GM04504 (cell line): ENCODE measurements at places on chromosomes 6 and 20.

DNA sequence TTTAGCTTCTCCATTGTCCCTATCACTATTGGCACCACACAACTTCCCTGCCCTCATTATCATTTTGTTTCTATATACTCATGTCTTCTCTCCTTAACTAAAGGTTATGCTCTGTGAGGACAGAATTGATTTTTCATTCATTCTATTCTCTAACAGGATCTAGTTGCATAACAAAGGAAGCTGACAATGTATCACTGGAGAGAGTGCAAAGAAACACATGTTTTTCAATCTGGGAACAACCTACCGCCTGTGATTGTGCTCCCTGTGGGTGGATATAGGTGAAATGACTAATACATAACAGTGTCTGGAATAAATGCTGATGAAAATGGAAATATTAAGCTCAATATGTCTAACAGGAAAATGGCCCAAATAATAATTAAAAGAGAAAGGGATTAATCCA lies 56.6 kb downstream of the COL12A1 start:
- DNase-seq: no peak

DNA sequence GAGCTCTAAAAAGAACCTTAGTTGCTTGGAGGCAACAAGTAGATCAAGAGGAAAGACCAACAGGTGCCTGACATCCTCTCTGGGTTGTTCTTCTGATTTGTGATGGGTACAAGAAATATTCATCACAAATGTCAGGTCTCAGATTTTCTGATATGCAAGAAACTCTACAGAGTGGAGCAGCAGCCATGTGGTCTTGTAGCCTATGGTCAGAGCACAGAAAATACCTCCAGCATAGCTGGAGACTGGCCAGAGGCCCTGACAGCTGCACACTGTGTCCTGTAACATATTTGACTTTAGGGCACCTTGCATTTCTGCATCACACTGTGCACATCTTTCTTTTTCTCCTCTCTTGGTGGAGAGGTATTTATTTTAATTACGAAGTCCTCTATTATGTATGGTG lies 116.3 kb downstream of the GMPR start:
- no peak for DNase-seq

- no peak for DNase-seq
Measured at GRCh38 chr6:111798281-111798725, 74.9 kb downstream of the FYN start.

- no peak for DNase-seq
Measured at GRCh38 chr6:4950836-4951533, 52.9 kb downstream of the RPP40 start.

GRCh38 chr6:12608016-12608860 lies 108.3 kb upstream of the PHACTR1 start:
- DNase-seq: no peak

GRCh38 chr6:3794092-3794491 lies 42.6 kb upstream of the PXDC1 start:
- DNase-seq: no peak

- DNase-seq: no peak
Measured at GRCh38 chr6:90326404-90327057, 29.9 kb upstream of the BACH2 start.

GRCh38 chr6:166927240-166927934 lies 29.0 kb downstream of the RNASET2 start:
- DNase-seq: no peak

DNA sequence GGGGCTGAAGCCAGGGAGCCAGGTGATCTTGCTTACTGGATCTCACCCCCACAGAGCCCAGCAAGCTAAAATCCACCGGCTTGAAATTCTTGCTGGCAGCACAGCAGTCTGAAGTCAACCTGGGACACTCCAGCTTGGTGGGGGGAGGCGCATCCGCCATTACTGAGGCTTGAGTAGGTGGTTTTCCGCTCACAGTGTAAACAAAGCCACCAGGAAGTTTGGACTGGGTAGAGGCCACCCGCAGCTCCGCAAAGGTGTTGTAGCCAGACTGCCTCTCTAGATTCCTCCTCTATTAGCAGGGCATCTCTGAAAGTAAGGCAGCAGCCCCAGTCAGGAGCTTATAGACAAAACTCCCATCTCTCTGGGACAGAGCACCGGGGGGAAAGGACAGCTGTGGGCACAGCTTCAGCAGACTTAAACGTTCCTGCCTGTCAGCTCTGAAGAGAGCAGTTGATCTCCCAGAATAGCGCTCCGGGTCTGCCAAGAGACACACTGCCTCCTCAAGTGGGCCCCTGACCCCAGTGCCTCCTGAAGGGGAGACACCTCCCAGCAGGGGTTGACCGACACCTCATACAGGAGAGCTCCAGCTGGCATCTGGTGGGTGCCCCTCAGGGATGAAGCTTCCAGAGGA lies 206.3 kb upstream of the KHDRBS2 start:
- no peak for DNase-seq

- no peak for DNase-seq
Measured at GRCh38 chr20:41786158-41786557, 168.0 kb upstream of the CHD6 start.

DNA sequence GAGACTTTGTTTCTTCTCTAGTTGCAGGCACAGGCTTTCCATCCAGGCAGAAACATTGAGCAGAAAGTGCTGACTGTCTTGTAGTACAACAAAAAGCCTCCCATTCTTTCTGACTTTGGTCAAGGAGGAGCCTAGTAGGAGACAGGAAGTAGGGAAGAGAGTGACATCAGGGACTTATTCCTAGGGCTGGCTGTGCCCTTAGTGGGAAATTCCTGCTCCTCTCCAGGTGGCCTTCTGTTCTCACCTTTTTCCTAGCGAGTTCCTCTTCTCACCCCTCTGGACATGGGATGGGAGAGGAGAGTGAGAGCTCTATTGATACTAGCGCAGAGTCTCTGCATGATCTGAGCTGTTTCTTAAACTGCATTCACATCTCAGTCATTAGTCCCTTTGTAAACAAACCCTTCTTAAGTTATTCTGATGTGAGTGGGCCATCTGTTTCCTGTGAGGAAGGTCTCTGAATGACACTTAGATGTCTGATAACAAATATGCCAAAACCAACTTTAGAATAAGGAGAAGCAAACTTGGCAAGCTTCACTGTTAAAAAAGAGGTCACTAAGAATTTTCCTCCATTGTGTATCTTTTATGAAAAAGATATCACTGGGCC lies 455.0 kb downstream of the GJA1 start:
- no peak for DNase-seq

DNA sequence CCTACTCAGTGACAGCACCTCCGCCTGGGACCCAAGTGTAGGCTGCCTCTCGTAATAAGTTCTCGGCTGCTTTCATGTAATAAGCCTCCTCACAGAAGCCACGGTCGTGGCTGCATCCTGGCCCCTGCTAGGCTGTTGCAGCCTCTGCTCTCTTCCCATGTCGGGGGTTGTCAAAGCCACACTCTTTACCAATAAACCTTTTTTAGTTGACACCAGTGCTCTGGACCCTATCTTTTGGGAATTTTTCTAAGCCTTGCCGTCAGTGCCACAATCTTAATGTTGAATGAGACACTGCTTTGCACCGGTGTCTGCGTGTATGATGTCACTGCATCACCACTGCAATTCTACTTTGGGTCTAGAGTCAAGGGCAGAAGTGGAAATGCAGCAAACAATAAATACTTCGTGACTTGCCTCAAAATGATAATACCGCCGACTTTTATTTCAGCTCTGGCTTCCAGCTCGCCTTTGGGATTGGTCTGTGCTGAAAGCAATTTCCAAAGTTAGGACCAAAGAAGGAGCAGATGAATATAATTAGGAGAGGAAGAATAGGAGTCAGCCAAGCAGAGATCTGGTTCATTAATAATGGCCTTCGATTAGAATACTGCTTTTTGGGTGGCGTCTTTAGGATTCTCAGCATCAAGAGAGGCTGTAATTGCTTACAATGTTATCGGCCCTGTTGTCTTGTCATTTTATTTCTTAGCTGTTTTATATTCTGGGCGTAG lies 57.6 kb upstream of the CCN6 start:
- no peak for DNase-seq

DNA sequence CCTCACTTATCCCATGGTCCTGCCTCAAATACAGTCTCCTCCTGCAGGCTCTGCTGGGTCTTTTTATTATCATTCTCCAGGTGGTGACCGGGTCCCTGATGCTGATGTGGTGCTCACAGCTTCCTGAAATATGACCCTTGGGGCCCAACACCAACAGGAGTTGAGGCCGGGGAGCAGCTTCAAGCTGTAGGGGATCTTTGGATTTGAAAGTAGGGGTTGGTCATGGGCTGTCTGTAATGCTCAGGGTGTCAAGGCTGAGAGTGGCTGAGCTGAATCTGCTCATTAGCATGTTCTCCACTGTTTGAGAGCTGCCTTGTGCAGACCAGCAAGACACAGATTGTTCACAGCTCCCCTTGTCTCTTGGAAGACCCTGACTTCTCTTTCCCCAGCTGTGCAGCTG lies 35.5 kb downstream of the HLA-F start:
- no peak for DNase-seq

- peak; percentile 95 for DNase-seq
Measured at GRCh38 chr6:31815025-31815838, at the start of the genes HSPA1A and HSPA1L. HSPA1A (plus strand) TSS chr6:31815543; CDS start chr6:31815757, 214 bp downstream. HSPA1L (minus strand) TSS chr6:31815283; CDS start chr6:31811972, 3,311 bp downstream.

- DNase-seq: peak; percentile 57
Measured at GRCh38 chr6:149233056-149233715, 84.3 kb upstream of the TAB2 start.

- DNase-seq: peak; percentile 50
Measured at GRCh38 chr6:80133020-80133419, 26.5 kb downstream of the BCKDHB start.

DNA sequence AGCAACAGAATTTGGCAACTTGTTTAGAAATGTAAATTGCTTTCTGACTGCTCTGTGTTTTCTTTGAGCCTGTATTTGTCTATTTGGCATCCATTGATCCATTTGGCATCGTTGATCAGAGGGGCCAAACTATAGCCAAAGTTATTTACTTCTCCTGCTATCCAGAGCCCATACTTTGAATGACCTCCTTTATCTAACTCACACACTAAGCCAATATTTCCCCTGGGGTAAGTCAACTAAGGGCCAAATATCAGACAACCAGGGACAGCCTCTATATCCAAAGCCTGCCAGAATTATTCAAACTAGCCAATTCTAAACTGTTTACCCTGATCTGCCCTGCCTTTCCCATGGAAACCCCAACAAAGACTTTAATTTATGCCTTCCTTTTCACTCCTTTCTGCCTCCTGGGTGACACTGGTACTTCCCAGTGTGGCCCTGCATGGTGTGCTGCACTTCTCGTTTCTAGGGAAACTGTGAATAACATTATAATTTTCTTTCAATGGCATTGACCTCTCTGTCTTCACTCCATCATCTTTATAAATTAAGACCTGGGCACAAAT lies 19.8 kb upstream of the ZNF184 start:
- no peak for DNase-seq

- DNase-seq: no peak
Measured at GRCh38 chr6:146433881-146434731, 109.5 kb upstream of the RAB32 start.

DNA sequence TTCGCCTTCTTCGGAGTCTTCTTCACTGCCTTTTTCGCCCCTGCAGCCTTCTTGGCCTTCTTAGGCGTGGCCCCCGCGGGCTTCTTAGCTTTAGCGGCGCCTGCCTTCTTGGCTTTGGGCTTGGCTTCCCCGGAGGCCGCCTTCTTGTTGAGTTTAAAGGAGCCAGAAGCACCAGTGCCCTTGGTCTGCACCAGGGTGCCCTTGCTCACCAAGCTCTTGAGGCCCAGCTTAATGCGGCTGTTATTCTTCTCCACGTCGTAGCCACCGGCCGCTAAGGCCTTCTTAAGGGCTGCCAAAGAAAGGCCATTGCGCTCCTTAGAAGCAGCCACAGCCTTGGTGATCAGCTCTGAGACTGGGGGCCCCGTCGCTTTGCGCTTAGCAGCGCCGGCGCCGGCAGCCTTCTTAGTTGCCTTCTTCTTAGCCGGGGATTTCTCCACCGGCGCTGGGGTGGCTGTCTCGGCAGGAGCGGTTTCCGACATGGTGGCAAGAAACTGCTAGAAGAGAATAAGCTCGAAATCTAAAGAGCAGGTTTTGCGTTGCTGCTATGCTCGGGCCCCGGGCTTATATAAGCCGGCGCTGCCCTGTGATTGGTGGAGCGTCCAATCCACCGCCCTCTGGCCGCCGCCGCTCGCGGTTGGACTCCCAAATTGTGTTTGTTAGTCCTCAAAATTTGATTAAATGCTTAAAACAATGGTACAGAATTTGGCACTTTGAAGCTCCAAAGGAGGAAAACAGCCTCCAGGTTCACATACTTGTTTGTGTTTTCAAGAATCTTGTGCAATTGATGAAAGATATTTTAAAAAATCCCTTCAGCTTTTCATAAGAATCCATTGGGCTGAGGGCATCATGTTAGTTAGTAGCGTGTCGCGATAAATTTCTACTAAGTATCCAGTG lies 44.9 kb downstream of the OR2B2 start:
- DNase-seq: no peak

DNA sequence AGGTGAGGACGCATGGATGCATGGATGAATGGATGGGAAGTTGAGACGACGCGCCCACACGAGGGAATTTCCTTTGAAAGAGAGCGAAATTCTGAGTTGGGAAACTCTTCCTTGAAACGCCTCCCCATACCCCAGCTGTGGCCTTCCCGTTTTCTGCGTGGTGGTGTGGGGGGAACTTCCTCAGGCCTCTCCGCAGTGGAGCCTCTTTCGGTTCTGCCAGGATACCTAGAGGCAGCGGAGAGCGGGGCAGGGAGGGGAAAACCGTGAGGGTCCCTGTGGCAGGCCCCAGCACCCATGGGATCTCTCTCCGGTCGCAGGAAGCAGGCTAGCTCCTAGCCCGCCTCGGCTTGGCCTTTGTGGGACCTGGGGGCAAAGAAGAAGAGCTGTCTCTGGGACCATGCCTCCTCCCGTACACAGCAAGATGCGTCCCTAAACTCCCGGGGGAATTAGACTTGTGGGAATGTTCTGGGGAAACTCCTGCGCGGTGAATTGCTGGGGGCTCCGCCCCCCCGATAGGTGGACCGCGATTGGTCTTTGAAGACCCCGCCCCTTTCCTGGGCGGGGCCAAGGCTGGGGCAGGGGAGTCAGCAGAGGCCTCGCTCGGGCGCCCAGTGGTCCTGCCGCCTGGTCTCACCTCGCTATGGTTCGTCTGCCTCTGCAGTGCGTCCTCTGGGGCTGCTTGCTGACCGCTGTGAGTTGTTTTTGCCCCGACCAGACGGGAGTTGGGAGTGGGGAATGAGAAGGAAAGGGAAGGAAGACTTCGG lies at the start of gene CD40:
TSS of gene CD40 (plus strand) at position 611 of the 764 bp plus-strand sequence. CDS start at position 641, 30 bp downstream.
- peak; percentile 39 for DNase-seq

DNA sequence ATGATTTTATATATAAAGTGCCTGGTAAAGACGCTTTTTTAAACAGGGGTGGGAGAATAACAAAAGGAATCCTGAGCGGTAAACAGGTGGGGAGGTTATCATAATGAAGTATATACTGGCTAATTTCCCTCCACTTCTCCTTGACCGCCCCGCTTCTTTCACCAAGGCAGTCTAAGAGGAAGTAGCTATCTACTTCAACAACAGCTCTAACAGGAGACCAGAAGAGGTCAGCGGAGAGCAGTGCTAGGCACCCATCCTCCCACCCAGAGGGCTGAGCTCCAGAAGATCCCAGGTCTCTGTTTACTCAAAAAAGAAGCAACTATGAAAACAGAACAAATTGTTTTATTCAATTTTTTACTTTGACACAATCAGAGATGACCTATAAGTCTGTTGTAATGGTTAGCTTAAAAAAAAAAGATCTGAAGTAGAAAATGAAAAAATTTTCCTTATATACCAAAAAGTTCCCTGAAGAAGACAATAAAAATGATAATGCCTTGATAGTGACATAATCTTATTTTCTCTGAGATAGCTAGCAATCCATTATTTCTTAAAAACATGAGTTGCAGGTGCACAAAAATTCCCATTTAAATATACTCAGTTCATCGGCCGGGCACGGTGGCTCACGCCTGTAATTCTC lies 141.1 kb downstream of the PDSS2 start:
- peak; percentile 26 for DNase-seq

GRCh38 chr6:144500892-144501291 lies 215.8 kb downstream of the UTRN start:
- DNase-seq: no peak

GRCh38 chr6:140414966-140415620 lies 1040.6 kb upstream of the CITED2 start:
- no peak for DNase-seq
